ENCODE measurements at places on chromosomes 7 and 10.
A peak's percentile ranks its signal among the peaks of the same experiment; 100 is the strongest.

DNA sequence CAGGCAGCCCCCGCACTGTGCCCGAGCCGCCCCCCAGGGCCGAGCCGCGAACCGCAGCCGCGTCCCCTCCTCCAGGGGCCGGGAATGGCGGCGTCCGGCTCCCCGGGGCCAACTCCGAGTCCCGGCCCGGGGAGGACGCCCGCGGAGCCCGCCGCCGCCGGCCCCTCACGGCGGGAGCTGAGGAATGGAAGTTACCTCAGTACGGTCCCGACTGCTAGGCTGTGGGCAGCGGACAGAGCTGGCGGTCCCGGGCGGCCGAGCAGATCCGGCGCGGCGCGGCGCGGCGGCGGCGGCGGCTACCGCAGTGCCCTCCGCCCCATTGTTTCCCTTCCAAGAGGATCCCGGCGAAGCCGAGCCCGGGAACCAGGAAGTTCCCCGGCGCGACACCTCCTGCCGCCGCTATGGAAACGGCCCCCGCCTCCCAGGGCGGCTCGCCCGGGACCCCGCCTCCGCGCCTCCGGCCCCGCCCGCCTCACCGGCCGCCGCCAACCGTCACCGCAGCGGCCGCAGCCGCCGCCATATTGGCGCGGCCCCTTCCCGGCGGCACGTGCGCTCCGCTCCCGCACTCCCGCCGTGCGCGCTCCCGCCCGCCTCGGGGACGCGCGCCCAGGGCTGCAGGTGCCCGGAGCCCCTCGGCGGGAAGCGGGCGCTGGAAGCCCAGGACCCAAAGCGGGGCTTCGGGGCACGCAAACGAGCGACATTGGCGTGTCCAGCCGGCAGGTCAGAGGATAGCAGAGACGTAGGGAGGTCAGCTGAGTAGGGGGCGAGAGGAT, at the start of gene USP6NL:
USP6NL (minus strand) TSS at position 403 of the 773 bp plus-strand sequence. CDS start 14,016 bp downstream, outside the sequence.
- no peaks in the 10 kb centered on the region for H3K36me3 ChIP-seq
- DNase-seq: peak; percentile 94
- no peaks in the 10 kb centered on the region for H3K27me3 ChIP-seq
- H3K4me1 ChIP-seq: peaks cover 5% of the 10 kb centered on the region
- H3K27ac ChIP-seq: peak within 1 kb of the TSS; percentile 96

- DNase-seq: no peak
- H3K4me1 ChIP-seq: no peaks in the 10 kb centered on the region
- no peak overlapping the region for H3K27ac ChIP-seq
- no peak overlapping the region for H3K4me3 ChIP-seq
Measured at GRCh38 chr7:53776323-53776722, 740.9 kb downstream of the POM121L12 start.

DNA sequence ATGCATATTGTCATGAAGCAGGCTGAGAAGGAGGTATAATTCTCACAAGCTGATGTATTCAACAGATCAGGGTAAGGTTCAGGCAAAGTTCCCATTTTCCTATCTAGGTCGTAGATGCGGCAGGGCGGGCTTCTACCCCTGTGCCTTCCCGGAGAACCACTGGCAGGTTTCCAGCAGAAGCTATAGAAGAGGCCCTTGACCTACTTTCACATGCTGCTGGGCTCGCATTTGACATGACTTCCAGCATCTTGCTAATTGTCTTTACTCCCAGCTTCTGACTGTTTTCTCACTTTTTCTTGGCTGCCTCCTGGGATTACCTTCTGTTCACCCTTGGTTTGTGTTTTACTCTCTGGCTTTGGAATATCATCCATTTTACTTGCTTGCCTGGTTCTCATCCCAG, 32.6 kb upstream of the ORC5 start:
- H3K4me3 ChIP-seq: no peak overlapping the region
- no peak for DNase-seq
- H3K27ac ChIP-seq: no peak overlapping the region
- H3K36me3 ChIP-seq: no peaks in the 10 kb centered on the region
- no peaks in the 10 kb centered on the region for H3K4me1 ChIP-seq
- H3K27me3 ChIP-seq: peaks cover 9% of the 10 kb centered on the region

- H3K4me1 ChIP-seq: peaks cover 25% of the 10 kb centered on the region
- H3K36me3 ChIP-seq: no peaks in the 10 kb centered on the region
- peak overlapping the region; percentile 27 for H3K27ac ChIP-seq
- no peaks in the 10 kb centered on the region for H3K27me3 ChIP-seq
- H3K4me3 ChIP-seq: no peak overlapping the region
Measured at GRCh38 chr10:132542086-132542775, 4.6 kb downstream of the INPP5A start.

All from transverse colon (tissue), 4 donors.